ENCODE measurements at places on chromosomes 13 and 19.

DNA sequence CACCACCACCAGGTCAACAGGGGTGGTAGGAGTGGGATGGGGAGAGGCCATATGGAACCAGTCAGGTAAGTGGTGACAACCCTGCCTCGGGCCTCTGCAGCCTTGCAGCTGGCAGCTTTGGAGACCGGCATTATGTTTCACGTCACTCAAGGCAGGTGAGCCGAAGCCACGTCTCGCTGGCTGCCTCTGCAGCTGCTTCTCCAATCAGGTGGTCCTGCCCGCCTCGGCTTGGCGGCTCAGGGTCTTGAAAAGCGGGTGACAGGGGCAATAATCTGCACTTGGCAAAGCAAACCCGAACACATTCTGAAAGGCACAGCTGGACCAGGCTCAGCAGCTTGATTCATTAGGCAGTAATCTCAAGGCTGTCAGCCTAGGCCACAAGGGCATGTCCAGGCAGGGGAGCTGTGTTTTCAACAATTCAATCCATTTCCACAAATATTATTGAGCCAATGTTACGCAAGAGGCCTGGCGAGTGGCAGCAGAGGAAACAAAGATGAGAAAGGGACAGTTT lies 77.4 kb upstream of the PCDH8 start:
- no peak for DNase-seq

DNA sequence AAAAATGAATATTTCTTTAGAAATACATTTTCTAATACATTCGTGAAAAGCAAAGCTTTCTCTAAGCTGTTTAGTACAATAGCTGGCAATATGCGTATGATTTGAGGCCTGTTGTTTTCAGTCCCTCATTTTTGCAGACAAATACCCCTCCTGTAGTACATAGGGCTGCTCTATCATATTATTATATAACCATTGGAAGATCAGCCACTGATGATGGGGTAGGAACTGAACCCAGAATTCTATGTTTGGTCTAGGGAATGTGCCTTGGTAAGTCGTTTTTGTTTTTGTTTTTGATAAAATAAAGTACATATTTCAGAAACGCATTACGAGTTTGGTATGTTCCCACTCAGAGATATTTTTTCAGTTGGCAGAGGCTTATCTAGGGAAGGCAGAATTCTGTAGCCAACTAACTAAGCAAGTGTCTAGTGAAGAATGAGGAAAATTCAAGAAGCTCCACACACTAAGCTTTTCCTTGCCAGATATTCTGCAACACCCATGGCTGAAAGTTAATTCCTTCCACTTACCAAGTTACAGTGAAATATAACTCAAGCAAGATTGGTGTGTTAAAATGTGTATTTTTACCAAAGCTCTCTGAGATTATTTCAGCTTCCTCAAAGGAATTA lies 656.9 kb upstream of the MIR17HG start:
- no peak for DNase-seq

GRCh38 chr13:44156294-44156658 lies 217.3 kb upstream of the SERP2 start:
- DNase-seq, result no peak

DNA sequence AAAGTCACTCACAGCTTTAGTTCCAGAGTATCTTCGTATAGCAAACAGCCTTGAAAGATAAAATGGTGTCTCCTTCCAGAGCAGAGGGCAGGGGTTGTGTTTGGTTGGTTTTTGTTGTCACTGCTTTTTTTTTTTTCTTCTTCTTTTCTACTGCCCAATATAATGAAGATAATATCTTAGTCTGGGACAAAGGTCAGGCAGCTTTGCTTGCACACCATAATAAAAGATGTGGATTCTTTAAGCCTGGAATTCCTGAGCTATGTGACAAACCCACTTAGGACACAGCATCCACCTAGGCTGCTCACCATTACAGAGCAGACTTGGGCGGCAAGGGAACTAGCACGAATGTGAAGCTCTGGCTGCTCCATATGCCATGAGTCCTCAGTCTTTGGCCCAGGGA lies 165.6 kb upstream of the MIR17HG start:
- DNase-seq, result no peak

Data from NCI-H1417 treated with DMSO at 0.1 percent for 48 hours (cell line).